GDM1 (cell line): ENCODE measurements at places on chromosomes 16 and 17.
A peak's percentile ranks its signal among the peaks of the same experiment; 100 is the strongest.

GRCh38 chr17:9195961-9196670 lies 174.8 kb downstream of the NTN1 start:
- no peak for DNase-seq

DNA sequence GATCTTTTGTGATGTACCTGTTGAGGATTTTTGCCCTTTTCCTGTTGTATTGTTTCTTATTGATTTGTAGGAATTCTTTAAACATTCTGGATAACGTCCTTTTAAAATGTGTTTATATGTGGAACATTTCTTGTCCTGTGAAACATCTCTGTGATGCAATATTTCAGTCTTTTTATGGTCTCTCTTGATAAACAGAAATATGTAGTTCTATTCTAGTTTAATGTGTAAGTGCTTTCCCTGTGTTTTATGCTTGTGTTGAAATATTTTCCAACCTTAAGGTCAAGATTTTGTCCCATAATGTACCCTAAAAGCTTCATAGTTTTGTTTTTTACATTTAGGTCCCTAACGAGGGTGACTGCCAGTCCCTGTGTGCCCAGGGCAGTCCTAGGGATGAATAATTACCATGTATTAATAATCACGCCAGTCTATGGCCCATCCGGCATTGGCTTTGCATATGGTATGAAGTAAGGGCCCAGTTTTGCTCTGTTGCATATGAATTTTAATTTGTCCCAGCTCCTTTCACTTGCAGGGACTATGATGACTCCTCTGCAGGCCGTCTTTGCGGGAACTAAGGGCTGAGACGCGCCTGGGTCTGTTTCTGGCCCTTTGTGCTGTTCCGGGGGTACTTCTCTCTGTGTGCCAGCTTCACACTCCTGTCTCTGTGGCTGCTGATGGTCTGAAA lies 44.2 kb downstream of the RPTOR start:
- DNase-seq: no peak

GRCh38 chr16:65313936-65314626 lies 192.2 kb upstream of the CDH11 start:
- DNase-seq: no peak

GRCh38 chr17:17722906-17723353 lies 41.7 kb downstream of the RAI1 start:
- no peak for DNase-seq

- no peak for DNase-seq
These were observed 51.3 kb downstream of the HS3ST3B1 start for GRCh38 chr17:14352136-14352535.

GRCh38 chr17:9001559-9001958 lies 19.8 kb upstream of the NTN1 start:
- no peak for DNase-seq

DNA sequence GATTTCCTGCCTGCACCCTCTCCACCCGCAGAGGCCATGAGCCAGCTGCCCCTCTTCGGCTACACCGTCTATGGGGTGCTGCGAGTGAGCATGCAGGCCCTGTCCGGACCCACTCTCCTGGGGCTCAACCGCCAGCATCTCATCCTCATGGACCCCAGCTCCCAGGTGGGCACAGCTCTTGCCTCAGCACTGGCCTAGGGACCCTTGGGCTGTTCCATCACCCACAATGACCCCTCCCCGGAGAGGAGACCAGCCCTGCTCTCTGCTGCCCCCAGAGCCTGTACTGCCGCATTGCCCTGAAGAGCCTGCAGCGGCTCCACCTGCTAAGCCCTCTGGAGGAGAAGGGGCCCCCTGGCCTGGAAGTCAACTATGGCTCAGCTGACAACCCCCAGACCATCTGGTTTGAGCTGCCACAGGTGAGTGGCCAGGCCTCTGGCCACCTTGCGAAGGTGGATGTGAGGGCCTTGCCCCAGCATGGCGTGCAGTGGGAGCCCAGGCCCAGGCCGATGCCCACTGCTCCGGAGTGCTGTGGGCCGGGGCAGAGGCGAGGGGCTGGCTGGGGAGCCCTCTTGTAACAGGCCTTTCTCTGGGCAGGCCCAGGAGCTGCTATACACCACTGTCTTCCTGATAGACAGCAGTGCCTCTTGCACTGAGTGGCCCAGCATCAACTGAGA lies 7.3 kb upstream of the SMIM5 start:
- no peak for DNase-seq

- no peak for DNase-seq
These were observed 19.1 kb upstream of the NTN1 start for GRCh38 chr17:9002227-9002605.

DNA sequence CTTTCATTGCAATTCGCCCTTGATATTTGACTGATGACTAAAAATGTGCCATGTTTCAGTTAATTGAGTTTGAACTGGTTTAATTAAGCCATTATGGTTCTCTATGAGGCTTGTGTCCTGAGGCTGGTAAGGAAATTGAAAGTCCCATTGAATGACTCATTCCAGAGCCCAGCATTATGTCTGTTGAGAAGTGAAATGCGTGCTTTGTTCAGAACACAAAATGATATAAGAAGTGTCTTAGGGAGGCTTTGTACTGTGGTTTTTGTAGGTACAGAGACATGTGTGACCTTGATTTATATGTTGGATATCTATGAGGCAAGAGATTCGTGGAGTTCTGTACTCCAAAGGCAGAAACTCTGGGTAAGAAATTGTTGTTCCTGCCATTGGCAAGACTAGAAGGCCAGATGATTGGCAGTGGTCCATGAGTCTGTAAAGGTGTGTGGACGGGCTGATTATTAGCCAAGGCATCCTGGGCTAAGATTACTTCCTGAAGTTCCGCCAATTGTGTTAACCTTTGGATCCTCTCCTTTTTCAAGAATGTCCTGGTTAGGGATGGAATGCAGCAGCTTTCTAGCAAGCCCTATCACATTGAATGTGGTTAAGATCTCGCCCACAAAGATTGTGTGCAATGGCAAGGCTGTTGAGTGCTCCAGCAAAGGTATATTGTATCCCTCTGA lies 103.7 kb downstream of the NPIPB5 start:
- DNase-seq: no peak

DNA sequence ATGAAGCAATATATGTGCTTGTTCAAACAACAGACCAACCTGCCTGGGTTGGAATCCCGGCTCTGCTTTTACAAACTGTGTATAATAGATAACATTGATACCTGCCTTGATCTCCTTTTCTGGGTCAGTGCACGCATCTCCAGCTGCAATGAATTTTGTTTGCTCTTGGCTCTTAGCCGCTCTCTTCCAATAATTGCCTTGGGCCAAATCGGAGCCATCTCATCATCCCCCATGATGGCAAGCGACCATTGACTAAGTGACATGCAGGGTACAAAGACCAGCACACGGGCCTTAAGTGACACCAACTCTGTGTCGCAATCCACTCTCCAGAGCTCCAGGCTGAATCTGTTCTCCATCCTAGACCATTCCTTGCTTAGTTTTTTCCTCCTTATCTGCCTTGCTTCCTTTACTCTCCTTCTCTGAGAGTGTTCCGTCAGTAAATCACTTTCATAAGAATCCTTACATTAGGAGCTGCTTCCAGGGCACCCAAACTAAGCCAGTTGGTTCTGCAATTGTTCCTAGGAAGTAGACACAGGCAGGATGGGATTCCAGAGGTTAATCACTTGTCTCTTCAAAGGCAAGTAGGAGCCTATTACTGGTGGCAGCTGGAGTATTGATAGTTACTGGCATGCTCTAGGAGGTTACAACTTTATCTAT lies 134.2 kb downstream of the ABCA8 start:
- DNase-seq: no peak

GRCh38 chr17:31524926-31525800 lies 133.7 kb downstream of the RAB11FIP4 start:
- peak; percentile 67 for DNase-seq

DNA sequence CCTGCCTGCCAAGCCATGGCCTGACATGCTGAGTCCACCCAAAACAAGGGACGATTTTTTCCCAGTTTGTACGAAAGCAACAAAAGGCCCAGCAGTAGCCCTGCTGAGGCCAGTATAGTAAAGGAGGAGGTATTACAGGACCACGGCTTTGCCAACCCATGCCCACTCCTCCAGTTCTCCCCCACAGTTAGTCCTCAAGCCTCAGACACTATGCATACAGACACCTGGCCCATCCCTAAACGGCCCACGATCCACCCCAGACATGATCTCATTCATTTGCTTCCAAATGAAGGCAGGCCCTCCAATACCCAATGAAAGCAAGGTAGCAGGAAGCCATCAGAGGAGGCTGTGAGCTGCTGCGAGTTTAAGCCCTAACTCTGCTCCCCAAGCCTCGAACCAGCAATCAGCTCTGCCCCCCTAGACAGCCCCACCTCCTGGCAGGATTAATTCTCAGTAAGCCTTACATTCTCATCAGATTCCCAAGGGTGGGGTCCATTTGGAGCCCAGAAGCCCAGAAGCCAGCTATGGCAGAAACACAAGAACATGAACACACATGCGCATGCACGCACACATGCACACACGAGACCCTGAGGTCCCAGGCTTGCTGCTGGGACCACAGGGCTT lies 4.9 kb downstream of the HDAC5 start:
- no peak for DNase-seq

GRCh38 chr17:42240201-42240600 lies 36.0 kb downstream of the STAT5B start:
- no peak for DNase-seq

DNA sequence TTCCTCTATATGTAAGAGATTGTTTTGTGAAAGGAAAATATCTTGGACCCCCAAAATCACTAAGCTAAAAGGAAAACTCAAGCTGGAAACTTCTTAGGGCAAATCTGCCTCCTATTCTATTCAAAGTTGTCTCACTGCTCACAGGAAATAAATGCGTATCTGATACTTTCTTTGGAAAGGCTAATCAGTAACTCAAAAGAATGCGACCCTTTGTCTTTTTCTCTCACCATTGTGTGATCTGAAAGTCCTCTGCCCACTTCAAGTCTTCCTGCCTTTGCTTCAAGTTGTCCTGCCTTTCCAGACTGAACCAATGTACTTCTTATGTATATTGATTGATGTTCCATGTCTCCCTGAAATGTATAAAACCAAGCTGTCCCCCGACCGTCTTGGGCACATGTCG lies 157.3 kb downstream of the KIF2B start:
- DNase-seq: no peak

DNA sequence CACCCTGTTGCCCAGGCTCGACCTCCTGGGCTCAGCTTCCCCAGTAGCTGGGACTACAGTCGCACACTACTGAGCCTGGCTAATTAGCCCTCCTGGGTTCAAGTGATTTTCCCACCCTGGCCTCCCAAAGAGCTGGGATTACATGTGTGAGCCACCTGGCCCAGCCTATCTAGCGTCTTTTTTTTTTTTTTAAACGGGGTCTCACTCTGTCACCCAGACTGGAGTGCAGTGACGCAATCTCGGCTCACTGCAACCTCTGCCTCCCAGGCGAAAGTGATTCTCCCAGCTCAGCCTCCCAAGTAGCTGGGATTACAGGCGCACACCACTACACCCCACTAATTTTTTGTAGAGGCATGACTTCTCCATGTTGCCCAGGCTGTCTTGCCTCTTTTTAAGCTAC lies 33.3 kb downstream of the GLG1 start:
- DNase-seq: no peak

DNA sequence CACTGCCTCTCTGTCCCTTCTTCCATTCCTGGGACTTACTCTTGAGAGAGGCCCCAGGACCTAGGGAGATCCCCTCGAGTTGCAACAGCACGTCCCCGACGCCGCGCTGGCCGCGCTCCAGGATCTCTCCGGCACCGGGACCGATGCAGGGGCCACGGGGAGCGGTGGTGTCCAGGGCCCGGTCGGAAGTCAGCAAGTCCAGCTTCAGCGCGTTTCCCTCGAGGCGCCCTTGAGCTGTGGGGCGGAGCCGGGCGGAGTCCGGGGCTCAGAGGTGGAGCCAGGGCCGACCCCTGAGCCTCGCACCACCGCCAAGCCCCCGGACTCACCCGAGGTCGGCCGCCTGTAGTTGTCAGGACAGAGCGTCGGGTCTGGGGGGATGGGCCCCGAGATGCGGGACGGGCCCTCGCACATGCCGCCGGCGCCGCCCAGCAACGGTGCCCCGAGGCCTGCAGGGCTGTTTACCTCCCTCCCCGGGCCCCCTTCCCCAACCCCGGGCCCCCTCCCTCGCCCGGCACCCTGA lies 458 bp downstream of the ENKD1 start:
- no peak for DNase-seq

- no peak for DNase-seq
These were observed 113.5 kb downstream of the CMIP start for GRCh38 chr16:81558077-81558443.
